ENCODE measurements at places on chromosomes 2 and 18.

DNA sequence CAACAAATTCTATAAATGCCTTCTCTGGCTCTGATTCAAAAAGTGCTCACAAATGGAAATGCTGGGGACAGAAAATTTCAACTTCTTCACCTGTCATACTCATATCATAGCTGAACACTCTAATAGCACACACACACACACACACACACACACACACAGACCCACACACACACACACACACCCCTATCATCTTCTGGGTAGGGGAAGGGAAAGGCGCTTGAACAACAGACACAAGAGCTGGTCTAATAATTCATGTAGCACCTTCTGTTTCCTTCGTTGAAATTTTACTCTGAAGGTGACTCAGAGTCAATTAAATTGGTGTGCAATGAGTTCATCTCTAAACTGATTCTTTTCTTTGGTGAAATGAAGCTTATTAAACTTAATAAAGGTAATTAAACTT, 32.9 kb downstream of the CD28 start:
- DNase-seq, result no peak

DNA sequence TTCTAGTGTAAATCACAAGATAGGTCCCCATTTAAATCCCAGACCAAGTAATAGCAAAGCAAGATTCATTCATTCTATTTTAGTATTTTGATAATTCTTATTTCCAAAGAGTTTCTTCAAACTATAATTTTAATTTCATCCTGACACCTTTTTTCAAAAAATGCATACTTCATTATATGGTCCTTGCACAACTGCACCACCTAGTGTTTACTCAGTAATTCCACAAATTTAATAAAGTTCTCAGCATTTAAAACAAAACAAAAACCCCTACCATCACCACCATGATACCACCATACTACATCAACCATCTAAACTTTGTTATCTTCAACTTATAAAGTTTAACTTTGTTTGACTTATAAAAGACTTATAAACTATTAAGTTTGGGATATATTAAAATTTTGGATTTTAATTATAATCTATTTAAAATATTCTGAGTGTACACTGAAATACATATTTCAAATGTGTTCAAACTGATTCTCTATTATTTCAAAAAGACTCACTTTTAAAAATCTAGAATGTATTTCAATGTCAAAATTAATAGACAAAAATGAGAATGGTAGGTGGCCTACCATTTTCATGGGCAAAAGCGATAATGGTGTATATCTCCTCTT, 44.2 kb downstream of the WDPCP start:
- no peak for DNase-seq

DNA sequence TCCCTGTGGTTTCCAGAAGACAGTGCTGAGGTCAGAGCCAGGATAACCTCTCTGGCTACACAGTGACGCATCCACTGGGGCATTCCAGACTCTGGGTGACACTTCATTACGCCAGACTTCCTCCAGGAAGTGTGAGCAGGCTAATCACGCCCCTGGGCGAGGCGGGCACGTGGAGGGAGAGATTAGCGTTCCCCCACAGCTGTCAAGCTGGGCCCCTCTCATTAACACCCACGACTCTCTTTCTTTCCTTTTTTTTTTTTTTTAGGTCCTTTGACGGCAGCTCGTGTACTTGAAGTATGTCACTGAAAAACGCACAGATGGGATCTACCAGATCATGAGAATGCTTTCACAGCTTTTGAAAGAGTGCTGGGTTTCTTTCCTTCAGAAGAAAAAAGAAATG, 274.6 kb downstream of the AFF3 start:
- no peak for DNase-seq

GRCh38 chr18:56235481-56236013, 402.8 kb downstream of the TXNL1 start:
- DNase-seq, result no peak

DNA sequence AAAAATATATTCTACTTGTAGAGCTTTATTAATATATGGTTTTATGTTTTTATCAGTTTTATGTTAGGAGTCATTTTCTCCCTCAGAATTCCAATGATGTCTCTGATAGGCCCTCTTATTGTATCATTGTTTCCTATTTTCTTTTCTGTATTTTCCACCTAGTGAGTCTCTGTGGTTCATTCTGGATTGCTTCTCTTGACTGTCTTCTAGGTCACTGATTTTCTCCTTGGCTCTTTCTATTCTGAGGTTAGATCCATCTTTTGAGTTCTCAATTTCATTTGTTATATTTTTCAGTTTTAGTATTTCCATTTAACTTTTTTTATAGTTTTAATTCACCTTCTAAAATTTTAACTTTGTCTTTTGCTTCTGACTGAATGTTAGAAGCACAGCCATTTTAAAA, 37.6 kb downstream of the EIF5B start:
- no peak for DNase-seq

DNA sequence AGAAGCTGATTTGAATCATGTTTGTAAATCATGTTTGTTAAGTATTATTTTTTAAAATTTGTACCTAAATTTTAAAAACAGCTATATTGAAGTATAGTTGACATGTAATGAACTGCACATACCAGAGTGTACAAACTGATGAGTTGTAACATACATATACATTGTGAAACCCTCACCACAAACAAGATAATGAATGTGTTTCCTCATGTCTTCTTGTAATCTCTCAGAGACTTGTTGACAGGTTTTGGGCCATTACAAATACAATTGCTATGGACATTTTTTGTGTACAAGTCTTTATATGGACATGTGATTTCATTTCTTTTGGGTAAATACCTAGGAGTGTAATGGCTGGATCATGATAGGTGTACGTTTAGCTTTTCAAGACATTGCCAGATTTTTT, 21.5 kb downstream of the WDR43 start:
- DNase-seq, result no peak

DNA sequence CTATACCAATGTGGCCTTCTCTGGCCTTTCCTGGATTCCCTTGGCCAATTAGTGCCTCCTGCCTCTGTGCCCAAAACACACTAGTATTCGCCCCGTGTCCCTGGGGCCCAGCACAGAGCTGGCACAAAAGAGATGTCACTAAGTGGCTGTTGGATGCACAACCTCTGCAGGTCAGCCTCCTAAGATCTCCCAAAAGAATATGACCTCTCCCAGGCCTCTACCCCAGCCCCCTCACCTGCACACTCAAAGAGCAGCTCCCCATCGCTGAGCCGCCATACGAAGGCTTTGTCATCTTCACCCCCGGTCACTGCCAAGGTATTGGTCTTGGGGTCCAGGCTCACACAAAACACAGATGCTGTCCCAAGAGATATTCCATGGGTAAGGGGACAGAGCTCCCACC, 2.7 kb downstream of the AAMP start:
- DNase-seq, result no peak

DNA sequence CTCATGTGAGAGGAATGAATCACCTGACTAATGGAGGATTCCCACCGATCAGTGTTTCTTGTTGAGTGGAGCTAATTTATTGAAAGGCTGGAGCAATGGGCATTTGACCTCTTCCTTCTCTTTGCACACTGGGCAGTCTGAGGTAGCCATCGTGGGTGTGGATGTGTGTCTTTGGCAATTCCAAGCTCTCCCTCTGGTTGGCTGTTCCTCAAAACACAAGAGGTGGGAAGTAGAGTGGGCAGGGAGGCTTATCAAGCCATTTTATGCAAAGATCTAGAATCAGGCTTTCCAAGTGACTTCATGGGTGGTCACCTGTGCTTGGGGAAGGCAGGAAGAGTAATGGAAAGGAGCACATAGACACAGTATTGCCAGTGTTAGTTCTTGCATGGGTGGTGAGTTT, 154.8 kb downstream of the INSIG2 start:
- no peak for DNase-seq

- DNase-seq, result no peak
Observed at GRCh38 chr2:83972128-83972527, 487.0 kb downstream of the SUCLG1 start.

DNA sequence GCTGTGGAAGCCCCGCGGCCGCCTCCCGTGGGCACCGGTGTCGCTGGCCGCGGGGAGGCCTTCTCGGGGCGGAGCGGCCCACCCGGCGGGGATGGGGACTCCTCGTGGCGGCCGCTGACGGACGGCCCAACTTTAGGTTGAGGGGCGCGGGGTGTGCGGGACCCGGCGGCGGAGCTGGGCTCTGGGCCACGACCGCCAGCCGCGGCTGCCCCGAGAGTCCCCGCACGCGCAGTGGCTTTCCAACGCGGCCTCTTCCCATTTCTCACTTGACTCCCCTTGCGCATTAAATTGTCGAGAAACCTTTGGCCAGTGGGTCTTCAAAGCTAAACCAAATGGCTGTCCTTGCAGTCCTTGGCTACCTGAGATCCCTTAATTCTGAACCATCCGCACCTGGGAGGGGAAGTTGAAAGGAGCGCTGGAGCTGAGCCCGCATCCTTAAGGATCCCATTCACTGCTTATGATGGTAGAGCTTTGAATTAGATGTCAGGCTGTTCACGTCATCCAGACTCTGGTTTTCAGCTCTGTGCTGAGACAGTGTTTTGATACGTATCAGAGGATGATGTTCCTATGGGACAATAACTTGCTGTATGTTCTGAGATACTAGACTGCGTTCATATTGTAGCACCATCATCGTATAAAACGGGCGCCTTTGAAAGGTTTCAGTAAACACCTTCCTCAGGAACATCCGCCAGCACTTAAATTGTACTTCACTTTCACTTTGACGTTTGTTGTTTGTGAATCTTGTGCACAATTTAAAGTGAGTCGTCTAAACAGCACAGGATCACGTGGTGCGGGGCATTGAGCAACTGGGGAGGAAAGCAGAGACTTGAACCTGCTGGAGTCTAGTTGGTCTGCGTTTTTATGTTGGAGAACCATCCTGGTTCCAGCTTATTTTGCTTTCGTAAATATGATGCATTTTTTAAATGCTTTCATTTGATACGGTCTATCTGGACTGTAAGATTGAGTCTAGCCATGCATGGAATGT, 874 bp downstream of the CLIP4 start:
- DNase-seq, result peak; percentile 59

GRCh38 chr2:174117951-174118930, 130.1 kb downstream of the OLA1 start:
- DNase-seq, result no peak

DNA sequence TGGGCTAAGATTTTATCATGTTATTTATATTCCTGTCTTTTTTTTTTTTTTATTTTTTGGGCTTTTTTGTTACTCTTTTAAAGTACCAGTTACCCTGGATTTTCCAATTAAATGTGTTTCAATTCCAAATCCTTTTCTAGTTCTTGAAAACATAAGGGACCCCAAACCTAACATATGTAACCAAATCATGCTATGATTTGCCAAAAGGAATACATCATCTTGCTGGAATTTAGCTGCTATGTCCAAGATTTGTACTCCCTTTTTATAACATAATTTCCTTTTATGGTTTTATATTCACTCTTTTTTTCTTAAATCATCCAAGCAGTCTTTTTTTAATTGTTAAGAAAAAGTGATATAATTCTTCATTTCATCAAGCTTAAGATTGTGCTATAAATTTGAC, 60.9 kb upstream of the DSEL start:
- DNase-seq, result no peak

DNA sequence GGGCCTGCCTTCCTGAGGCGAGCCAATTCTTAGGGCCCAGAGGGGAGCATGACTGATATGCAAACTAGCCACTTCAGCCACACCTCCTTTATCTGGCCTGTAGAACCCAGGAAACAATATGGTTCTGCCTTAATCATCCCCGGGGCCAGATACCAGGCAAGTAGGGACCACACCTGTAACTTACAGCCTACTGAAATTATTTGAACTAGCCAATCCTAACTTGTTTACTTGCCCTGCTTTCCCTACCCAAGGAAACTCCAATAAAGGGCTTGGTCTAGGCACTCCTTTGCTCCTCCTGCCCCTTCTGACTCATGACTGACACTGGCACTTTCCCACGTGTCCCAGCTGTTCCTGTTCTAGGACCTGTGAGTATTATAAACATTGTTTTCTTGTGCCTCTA, 57.6 kb downstream of the MYOM1 start:
- DNase-seq, result no peak

GRCh38 chr2:138615257-138615656, 113.7 kb downstream of the SPOPL start:
- no peak for DNase-seq

DNA sequence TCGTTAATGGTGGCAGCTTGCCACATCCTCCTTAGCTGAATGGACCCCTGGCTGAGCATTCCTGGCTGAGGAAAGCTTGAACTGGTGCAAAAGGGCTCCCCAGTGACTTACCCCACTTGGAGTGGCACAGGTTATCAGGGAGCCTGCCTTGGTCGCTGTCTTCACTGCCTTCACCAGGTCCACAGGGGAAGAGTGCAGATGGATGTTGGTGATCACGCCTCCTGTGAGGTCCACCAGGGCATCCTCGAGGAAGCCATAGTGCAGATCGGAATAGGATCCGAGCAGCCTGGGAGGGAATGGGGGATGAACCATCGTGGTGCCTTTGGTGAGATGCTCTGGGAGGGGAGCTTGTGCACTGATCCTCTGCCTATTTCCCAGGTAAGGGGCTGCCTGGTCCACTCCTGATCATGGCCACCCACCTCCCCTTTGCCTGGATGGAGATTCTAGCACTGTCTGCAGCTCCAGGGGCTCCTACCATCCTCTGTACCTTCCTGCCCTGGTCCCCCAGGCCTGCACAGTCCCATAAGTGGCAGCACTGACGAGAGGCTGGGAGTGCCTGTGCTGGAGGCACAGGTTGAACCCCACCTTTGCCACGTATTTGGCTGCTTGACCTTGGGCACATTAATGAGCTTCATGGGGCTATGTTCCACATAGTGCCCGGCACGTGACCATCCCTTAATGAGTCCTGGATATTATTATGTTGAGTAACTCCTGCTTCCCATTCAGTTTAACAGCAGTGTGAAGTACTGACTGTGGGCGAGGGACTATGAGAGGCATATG, 43.0 kb downstream of the CAPN13 start:
- no peak for DNase-seq

DNA sequence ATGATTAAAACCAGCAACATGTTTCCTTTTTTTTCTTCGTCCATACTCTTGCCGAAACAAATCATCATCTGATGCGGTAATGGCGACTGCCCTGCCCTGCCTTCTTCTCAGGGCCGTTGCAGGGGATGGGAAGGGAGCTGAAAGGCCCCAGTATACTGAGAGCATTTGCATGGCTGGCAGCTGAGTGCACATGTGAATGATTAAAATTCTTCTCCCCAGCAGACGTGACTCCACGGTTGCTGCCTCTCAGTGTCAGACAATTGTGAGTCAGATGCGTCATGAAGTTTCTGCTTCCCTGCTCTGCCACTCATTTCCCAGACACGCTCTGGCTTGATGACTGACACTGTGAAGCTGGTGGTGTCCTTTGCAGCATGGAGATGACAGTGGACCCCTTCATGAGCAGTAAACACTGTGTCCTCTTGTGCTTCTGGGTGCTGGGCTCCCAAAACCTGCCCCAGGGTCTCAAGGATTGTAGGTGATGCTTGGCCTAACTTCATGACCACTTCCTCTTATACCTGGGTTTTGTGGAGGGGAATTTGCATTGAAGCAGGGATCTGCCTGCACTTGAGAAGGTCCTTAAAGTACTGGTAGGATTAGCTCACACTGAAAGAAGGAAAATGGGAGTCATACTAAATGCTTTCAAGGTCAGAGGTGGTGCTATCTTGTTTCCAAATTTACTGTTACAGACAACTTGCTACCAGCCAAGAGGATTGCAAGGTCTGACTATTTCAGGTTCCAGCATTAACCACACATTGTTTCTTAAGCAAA, 222.5 kb upstream of the COPS8 start:
- no peak for DNase-seq

Data from nucleus accumbens (tissue), 56 donors.